ENCODE measurements at places on chromosomes 2 and 18.

- DNase-seq, result peak; percentile 67
Observed at GRCh38 chr2:50143822-50144575, 887.9 kb downstream of the NRXN1 start.

DNA sequence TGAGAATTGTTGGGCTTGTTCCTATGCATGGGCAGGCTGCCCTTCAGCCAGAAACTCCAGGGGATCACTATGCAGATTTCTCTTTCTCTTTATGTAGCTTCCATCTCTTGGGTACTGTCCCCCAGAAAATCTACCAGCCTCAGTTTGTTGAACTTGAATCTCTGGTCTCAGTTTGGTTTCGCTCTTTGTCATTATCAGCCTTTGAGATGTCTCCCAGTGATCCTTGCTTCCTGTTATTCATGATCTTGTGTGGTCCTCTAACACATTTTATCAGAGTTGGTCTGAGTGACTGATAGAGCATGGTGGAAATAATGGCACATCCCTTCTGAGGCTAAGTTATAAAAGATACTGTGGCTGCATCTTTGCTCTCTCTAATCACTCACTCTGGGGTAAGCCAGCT lies 7.8 kb downstream of the TMEM87B start:
- DNase-seq, result no peak

DNA sequence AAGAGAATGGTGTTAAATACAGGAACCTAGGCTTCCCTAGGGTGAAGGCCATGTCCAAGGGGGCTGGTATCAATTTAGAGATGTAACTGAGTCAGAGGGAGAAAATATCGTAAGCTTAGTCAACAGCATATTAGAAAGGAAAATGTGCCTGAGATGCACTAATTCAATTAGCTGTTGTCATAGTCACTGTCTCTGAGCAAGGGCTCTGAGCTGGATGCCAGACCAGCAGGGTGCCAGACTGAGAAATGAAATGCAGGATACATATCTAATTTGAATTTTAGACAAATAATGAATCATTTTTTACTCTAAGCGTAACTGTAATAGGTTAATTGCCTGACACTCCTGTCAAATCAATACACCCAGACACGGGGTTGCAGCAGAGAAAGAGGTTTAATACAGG lies 11.4 kb upstream of the SLC35F6 start:
- DNase-seq, result no peak

GRCh38 chr2:72770879-72771461 lies 54.9 kb downstream of the EXOC6B start:
- DNase-seq, result peak; percentile 75

GRCh38 chr2:126507425-126507911 lies 148.5 kb upstream of the GYPC start:
- no peak for DNase-seq
